ENCODE measurements at places on chromosomes 4 and X.

DNA sequence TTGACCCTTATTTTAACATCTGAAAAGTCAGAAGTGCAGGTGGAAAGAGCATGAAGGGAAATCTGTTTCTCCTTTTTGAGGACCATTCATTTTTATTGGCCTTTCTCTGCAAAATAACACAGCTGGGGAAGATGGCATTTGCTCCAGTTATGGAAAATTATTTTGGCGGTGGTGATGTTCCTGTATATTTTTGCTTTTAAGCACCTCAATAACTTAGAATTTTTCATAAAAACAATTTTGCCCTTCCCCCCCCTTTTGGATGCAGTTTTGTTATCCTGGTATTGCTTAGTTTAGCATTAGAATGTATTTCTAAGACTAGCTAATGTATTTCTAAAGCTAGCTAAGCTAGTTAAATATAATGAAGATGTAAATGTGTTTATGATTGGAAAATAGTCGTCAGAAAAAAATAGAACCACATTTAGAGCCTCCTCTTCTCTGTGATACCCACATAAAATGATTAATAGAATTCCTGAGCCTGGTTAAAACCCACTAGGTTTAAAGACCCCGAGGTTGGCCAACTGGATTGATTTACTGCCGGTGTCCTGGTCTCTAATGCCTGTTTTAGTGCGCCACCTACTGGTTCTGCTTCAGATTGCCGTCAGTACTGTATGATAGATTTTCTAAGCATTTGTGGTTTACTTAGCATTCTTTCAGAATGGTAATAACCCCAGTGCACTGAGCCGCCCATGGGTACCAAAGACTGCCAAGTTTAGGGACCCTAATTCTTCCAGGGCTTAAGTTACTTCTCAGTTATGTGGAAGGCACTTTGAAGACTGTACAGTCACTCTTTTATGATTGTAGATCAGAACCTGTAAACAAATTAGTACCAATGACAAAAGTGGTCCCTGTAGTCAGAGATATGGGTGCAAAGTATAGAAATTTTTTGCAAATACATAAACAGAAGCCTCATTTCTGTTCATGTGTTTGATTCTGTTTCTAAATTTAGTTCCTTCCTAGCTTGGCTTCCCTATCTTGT, 11.4 kb downstream of the KLF3 start:
- DNase-seq: peak; percentile 70

DNA sequence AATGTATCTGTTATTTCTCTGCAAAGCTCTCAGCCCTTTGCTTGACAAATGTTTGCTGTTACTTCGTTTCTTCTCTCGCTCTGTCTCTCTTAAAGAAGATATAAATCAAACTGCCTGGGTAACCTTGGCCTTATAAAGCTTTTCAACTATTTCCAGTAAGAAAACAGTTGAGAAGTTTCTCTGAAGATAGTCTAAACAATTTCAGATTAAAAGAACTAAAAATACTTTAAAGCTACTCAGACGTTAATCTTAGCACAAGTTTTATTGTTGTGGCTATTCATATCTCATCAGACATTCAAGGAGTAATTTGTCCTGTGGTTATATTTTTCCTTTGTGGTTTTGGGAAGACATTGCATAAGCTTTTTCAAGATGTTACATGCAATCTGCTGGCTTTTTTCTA, 22.6 kb downstream of the HOPX start:
- DNase-seq: no peak

DNA sequence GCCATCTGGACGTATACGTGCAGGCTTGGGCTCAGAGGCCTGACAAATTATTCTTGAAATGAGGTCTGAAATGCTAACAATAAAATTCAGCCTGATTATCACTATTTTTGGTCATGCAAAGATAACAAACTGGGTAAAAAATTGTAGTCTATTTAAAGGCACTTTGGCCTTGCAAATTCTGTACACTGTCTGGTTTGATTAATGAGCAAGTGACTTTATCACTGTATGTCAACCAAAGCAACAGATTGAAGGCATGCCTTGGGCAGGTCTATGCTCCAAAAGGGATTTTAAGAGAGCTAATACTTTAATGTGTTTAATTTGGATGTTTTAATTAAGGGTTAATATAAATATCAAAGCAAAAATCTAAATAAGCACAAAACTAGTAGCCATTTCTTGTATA, 1034.9 kb upstream of the GRID2 start:
- no peak for DNase-seq

- DNase-seq: no peak
Observed at GRCh38 chr4:159317203-159317602, 214.3 kb downstream of the RAPGEF2 start.

GRCh38 chr4:100130491-100130890, 59.8 kb downstream of the DDIT4L start:
- peak; percentile 30 for DNase-seq

GRCh38 chr4:150680651-150681050, 98.7 kb downstream of the MAB21L2 start:
- no peak for DNase-seq

- DNase-seq: no peak
Observed at GRCh38 chrX:122941806-122942205, 242.3 kb upstream of the GRIA3 start.

GRCh38 chr4:31539284-31540069, 819.3 kb downstream of the PCDH7 start:
- DNase-seq: peak; percentile 79

- no peak for DNase-seq
Observed at GRCh38 chr4:29829067-29829466, 891.1 kb upstream of the PCDH7 start.

GRCh38 chrX:37942170-37942569, 64.2 kb upstream of the SYTL5 start:
- DNase-seq: no peak

DNA sequence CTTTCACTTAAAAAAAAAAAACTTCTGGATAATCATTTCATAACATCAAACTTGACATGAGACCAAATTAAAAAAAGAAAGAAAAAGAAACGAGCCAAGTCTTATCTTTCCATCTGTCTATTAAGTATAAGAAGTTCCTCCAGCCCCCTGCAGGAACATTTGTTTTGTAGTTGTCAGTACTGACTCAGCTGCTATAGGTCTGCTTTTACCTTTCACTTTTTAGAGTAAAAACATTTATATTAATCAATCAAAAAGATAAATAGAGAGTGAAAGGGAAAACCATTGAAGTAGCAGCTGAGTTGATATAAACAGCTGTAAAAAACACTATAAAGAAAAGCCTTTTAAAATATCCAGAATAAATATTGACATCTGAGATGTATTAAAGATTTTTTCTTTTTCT, 46.1 kb downstream of the CCDC158 start:
- DNase-seq: no peak

DNA sequence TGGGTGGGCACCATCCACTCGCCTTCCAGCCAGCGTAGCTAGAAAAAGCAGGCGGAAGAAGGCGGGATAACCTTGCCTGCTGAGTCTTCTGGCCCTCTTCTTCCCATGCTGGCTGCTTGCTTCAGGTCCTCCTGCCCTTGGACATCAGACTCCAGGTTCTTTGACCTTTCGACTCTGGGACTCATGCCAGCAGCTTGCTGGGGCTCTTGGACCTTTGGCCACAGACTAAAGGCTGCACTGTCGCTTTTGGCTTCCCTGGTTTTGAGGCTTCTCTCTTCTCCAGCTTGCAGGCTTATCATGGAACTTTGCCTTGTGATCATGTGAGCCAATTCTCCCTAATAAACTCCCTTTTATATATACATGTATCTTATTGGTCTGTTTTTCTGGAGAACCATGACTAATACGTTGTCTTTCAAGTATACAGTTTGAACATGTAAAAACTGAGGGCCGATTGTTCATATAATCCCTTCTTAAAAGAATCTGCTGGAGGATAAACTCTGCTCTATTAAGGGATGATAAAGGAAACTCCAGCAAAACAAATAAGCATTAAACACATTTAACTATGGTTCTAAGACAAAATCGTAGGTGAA, 116.6 kb upstream of the LCORL start:
- no peak for DNase-seq

GRCh38 chr4:85486425-85487086, 11.6 kb downstream of the ARHGAP24 start:
- DNase-seq: no peak

- no peak for DNase-seq
Observed at GRCh38 chr4:78640714-78641113, 89.1 kb downstream of the ANXA3 start.

GRCh38 chr4:55291227-55291640, 54.8 kb upstream of the SRD5A3 start:
- DNase-seq: no peak

DNA sequence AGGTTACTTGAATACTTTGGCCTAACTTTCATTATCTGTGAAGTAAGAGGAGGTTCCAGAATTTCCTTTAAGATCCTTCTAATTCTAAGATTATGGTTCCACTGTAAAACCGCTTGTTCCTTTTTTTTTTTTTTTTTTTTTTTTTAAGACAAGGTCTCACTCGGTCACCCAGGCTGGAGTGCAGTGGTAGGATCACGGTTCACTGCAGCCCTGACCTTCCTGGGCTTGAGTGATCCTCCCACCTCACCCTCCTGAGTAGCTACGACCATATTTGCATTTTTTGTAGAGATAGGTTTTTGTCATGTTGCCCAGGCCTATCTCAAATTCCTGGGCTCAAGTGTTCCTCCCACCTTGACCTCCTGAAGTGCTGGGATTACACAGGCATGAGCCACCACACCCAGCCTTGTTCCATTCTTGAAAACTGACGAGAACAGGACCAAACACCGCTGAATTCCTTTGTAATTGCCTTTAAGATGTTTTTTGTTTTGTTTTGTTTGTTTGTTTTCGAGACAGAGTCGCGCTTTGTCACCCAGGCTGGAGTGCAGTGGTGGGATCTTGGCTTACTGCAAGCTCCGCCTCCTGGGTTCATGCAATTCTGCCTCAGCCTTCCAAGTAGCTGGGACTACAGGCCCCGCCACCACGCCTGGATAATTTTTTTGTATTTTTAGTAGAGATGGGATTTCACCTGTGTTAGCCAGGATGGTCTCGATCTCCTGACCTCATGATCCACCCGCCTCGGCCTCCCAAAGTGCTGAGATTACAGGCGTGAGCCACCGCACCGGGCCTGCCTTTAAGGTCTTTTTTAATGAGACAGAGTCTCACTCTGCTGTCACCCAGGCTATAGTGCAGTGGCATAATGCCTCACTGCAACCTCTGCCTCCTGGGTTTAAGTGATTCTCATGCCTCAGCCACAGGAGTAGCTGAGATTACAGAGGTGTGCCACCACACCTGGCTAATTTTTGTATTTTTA, 6.8 kb downstream of the PDS5A start:
- peak; percentile 78 for DNase-seq

DNA sequence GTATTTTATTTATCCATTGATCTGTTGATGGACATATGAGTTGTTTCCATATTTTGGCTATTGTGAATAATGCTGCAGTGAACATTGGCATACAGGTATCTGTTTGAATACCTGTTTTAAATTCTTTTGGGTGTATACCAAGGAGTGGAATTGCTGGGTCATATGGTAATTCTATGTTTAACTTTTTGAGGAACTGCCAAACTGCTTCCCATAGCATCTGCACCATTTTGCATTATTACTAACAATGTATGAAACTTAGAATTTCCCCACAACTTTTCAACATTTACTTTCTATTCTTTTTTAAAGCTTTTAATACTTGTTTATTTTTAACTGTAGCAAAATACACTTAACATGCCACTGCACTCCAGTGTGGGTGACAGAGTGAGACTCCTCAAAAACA, 57.0 kb upstream of the MSN start:
- peak; percentile 64 for DNase-seq

DNA sequence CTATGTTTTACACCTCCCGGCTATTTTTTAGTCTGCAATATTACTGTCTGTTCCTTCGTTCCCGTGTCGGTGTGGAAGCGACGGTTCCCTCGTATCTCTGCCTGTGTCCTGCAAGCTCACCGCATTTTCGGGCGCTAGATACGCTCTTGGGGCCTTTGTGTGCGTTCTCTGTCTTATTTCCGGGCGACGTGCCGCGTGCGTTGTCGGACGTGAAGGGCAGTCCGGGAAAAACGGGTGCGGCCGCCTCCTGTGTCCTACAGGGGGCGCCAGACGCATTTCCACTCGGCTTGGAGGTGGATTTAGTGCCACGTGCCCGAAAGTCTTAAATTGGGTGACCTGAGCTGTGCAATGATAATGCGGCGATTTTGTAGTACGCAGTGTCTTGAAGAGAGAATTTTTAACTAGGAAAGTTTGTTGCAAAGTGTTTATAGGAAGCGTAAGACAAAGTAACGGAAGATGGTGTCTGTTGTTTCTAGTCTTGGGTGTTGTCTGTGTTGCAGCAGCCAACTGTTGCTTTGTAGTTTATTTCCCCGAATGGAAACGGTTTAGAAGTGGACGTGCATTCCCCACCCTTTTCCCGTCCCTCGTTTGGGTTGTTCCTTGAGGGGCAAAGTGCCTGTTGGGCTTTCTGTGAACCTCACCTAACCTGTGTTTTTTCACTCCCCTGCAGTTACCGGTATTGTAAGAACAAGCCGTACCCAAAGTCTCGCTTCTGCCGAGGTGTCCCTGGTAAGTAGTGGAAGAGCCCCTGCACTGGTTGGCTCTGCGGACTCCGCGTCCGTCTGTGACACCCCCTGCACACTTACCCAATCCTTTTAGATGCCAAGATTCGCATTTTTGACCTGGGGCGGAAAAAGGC, 720 bp downstream of the RPL10 start:
- peak; percentile 72 for DNase-seq

GRCh38 chr4:76708971-76709771, 188.8 kb downstream of the SOWAHB start:
- peak; percentile 85 for DNase-seq

DNA sequence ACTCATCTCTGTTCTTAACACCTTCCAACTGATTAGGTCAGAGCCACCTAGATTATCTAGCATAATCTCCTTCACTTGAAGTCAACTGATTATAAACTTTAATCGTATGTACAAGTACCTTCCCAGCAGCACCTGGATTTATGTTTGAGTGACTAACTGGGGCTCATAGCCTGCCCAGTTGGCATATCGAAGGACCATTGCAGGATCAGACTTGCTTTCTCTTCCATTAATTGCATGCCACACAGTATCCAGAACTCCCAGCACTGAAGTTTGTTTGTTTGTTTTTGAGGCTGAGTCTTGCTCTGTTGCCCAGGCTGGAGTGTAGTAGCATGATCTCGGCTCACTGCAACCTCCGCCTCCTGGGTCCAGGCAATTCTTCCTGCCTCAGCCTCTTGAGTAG, 27.9 kb downstream of the GRK4 start:
- DNase-seq: no peak

GRCh38 chr4:20983763-20984575, 283.7 kb downstream of the PACRGL start:
- no peak for DNase-seq

Measured in MV-4-11 (cell line).